ENCODE measurements at places on chromosomes 11 and 22.

GRCh38 chr11:10930972-10931760 lies 73.3 kb upstream of the ZBED5 start:
- DNase-seq: no peak

- no peak for DNase-seq
These were observed 834.6 kb downstream of the JRKL start for GRCh38 chr11:97224396-97224795.

DNA sequence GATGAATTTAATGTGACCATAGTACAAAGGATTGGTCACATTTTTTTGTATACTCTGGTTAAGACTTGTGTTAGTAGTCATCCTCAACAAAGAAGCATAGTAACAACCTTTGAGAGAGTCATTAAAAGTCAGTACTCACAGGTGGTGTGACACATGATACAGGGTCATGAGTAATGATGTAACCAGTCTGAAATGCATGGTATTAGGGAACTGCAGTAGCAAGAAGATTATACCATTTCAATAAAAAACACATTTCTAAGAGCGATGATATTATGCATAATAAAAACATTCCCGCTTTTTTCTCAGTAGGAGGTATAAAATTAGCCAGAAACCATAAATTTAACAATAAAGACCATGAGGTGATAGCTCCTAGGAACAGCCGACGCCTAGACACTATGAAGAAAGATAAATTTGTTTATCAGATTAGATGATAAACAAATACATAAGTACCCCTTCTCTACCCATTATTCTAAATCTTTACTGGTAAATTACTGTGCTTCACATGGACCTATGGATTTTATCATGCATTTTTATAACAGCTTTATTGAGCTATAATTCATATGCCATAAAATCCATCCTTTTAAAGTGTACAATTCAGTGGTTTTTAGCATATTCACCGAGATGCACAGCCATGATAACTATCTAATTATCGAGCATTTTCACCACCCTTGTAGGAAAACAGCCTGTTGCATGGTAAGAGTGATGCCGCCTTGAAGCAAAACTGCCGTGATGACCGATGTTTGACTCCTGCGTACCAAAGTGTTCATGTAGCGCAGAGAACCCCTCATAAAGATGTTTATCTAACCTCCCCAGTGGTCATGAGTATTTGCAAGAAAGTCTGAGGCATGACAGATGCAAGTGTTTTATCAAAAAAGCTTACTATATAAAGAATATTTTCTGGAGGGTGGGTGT lies 41.8 kb downstream of the TMPRSS5 start:
- DNase-seq: peak; percentile 57

DNA sequence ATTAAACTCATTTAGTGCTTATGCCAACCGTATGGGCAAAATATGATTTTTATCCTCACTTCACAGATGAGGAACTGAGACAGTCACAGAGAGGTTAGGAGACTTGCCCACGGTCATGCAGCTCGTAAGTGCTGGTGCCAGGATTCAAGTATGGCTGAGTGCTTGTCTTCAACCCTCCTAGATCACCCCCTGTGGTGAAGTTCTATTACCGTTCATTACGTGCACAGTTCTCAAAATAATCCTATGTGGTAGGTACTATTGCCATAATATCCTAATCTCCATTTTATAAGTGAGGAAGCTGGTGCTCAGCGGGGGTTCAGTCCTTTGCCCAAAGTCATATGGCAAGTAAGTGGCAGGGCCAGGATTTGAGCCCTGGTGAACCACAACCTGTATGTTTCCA lies 1.5 kb downstream of the MIEF1 start:
- DNase-seq: no peak

GRCh38 chr11:11659567-11660362 lies 38.0 kb upstream of the GALNT18 start:
- no peak for DNase-seq

DNA sequence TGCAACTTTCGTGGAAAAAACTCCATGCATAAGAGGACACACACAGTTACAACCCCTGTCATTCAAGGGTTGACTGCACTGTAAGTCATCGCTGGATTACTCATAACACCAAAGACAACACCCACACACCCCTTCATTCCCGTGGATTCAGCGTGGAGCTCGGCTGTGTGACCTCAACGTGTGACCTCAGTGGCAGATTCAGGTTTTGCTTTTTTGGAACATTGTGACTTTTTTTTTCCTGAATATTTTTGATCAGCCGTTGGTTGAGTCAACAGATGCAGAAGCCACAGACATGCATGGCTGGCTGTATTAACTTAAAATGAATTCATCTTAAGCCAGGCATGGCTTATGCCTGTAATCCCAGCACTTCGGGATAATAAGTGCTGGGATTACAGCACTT lies 19.7 kb upstream of the MUC5AC start:
- peak; percentile 14 for DNase-seq

GRCh38 chr11:96146765-96147164 lies 196.2 kb downstream of the MAML2 start:
- DNase-seq: no peak

DNA sequence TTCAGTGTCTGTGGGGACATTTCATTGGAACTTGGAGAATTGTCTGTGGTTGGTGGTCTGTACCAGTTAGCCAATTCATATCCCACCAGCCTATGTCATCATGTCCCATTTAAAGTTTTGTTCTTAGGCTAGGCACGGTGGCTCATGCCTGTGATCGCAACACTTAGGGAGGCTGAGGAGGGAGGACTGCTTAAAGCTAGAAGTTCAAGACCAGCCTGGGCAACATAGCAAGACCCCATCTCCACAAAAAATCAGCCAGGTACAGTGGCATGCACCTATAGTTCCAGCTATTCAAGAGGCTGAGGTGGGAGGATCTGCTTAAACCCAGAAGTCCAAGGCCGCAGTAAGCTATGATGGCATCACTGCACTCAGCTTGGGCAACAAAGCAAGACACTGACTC lies 55.6 kb upstream of the CCND1 start:
- DNase-seq: no peak

DNA sequence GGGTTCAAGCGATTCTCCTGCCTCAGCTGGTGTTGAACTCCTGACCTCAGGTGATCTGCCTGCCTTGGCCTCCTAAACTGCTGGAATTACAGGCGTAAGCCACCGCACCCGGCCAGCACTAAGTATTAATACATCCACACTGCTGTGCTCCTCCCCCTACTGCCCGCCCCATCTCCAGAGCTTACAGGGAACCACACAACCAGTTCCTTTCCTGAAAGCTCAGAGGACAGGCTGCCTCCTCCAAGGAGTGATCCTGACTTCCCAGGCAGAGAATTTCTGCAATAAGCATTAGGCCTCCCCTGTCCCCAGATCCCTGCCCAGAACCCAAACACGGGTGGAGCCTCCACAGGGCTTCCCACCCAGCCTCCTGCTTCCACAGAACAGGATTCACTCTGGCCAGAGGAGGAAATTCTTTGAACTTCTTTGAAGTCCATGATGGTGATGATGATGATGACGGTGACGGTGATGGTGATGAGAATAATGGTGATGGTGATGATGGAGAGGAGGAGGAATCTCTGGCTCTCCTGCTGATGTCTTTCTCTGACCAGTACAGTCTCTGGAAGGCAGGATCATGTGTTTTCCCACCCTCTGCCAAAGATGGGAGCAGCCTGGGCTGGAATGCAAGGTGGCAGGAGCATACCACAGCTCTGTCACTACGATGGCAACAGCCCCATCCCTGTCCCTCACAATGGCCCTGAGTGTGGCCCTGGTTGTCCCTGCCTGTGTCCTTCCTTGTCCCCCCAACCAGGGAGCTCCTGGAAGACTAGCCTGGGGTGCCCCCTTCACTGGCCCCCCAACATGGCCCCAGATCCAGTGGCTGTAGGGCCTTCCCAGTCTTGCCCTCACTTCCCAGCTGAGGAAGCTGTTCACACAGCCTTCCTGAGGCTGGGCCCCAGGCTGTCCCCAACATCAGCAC lies 33.5 kb upstream of the CSNK1E start:
- no peak for DNase-seq

GRCh38 chr22:36768141-36768540 lies 7.8 kb downstream of the IFT27 start:
- no peak for DNase-seq

GRCh38 chr11:33375236-33375635 lies 118.1 kb downstream of the HIPK3 start:
- no peak for DNase-seq

- DNase-seq: peak; percentile 83
These were observed 39.6 kb downstream of the NUMA1 start for GRCh38 chr11:72040491-72041363.

- DNase-seq: no peak
These were observed 583.9 kb upstream of the LRRC4C start for GRCh38 chr11:42043312-42043711.

- no peak for DNase-seq
These were observed 50.8 kb downstream of the BUD13 start for GRCh38 chr11:116721988-116722387.

- no peak for DNase-seq
These were observed 10.3 kb downstream of the GAL3ST1 start for GRCh38 chr22:30564045-30564760.

- no peak for DNase-seq
These were observed 17.6 kb upstream of the CD44 start for GRCh38 chr11:35121326-35121865.

GRCh38 chr22:50699001-50699755 lies 26.6 kb downstream of the SHANK3 start:
- DNase-seq: no peak

Measured in AG09309 (cell line).